T-helper 2 cell (primary cell): ENCODE measurements at places on chromosomes 12 and 14.
A peak's percentile ranks its signal among the peaks of the same experiment; 100 is the strongest.

DNA sequence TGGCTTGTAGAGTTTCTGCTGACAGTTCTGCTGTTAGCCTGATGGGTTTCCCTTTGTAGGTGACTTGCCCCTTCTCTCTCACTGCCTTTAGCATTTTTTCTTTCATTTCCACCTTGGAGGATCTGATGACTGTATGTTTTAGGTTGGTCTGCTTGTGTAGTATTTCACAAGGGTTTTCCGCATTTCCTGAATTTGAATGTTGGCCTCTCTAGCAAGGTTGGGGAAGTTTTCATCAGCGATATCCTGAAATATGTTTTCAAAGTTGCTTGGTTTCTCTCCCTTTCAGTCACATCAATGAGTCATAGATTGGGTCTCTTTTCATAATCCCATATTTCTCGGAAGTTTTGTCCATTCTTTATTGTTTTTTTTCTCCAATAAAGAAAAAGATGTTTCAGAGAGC lies 11.4 kb downstream of the NOPCHAP1 start:
- no peak for DNase-seq

DNA sequence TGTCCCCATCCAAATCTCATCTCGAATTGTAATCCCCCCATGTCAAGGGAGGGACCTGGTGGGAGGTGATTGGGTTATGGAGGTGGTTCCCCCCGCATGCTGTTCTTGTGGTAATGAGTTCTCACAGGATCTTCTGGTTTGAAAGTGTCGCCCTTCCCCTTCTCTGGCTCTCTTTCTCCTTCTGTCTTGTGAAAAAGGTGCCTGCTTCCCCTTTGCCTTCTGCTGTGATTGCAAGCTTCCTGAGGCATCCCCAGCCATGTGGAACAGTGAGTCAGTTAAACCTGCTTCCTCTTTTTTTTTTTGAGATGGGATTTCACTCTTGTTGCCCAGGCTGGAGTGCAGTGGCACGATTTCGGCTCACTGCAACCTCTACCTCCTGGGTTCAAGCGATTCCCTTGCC lies 104.0 kb downstream of the CCDC91 start:
- no peak for DNase-seq

DNA sequence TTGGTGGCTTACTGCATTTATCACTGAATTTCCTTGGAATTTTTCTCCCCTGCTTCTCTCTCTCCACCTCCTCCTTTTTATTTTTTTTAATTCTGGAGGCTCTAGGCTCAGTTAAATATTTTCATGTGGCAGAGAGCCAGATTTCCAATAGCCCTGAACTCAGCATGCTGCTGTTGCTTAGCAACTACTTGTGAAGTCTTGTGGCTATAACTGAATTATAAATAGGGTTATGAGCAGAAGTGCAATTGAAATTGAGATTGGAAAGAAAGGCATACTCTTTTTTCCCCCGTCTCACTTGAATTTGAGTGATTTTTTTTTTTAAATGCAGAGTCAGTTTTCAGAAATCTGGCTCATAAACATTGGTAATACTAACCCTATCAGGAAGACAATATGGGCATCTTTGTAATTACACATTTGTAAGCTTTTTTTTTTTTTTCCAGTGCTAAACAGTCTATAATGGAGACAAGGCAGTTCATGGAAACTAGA lies 38.3 kb downstream of the ATF7IP start:
- DNase-seq: no peak

- DNase-seq: peak; percentile 40
These were observed 6.0 kb upstream of the UBC start for GRCh38 chr12:124920353-124920935.

GRCh38 chr12:96258104-96258961 lies 64.2 kb downstream of the ELK3 start:
- DNase-seq: no peak

- no peak for DNase-seq
These were observed 35.7 kb downstream of the SSH1 start for GRCh38 chr12:108821407-108822397.

GRCh38 chr12:67827820-67828383 lies 161.3 kb upstream of the IFNG-AS1 start:
- DNase-seq: no peak

- DNase-seq: peak; percentile 57
These were observed at the start of gene CD4 for GRCh38 chr12:6788972-6789924. CD4 (plus strand) TSS chr12:6789528; CDS start chr12:6800139, 10,611 bp downstream.

GRCh38 chr12:58443273-58443980 lies 476.9 kb downstream of the LRIG3 start:
- DNase-seq: no peak

DNA sequence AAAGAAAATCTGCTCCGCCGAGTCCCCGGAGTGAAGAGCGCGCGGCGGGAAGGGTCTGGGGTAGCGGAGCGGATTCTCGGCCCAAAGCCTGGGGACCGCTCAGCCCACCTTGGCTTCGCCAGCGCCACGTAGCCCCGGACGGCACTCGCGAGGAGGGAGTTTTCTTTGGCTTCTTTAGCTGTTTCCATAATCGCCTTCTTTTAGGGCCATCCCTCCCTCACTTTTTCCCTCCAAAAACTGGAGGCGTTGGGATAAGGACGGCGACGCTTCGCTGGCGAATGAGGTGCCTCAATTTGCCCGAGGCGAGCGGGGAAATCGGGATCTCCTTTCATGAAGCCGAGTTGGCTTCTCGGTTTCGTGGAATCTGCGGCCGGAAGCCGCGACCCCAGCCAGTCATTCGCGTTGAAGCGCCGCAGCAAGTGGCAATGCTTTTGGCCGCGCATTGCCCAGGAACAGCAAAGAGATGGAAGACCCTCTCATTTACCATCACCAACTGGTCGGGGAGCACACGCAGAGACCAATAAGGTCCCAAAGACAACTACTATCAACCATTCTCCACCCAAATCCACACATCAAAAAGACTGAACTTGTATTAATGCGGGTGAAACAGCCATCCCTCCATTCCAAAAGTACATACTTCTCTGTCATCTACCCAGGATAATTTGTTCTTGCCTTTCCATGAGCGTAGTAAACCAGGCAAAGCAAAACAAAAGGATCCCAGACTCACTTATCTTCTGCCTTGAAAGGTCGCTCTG lies 8.4 kb upstream of the SIX1 start:
- no peak for DNase-seq

- DNase-seq: no peak
These were observed 84.7 kb upstream of the STRN3 start for GRCh38 chr14:31110872-31111271.

GRCh38 chr12:49334226-49334625 lies 2.8 kb downstream of the C1QL4 start:
- no peak for DNase-seq

- DNase-seq: no peak
These were observed 9.6 kb downstream of the PTPN6 start for GRCh38 chr12:6960593-6961277.

DNA sequence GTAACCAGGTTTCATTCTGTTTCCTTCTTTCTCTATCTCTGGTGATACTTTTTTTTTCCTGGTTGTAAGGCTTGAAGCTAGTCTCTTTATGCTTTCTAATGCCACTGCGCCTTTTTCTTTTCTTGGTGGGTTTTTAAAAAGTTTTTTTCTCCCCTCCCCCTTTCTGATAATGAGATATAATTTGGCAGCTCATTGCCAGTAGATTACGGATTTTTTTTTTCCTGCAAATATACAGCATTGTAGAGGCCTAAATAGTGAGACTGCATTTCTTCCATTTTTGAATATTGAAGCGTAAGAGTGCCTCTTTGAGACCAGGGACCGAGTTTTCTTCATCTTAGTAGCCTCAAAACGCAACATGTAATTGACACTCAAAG lies 1.1 kb downstream of the PAPOLA start:
- DNase-seq: no peak

GRCh38 chr14:101508948-101509729 lies 52.2 kb upstream of the DIO3 start:
- no peak for DNase-seq

GRCh38 chr12:122003651-122004611 lies 17.8 kb upstream of the BCL7A start:
- DNase-seq: no peak

GRCh38 chr12:13981990-13982389 lies 588 bp upstream of the GRIN2B start:
- DNase-seq: no peak

GRCh38 chr14:102620413-102620812 lies 28.0 kb downstream of the RCOR1 start:
- no peak for DNase-seq

- no peak for DNase-seq
These were observed at the start of gene PPP1R36 for GRCh38 chr14:64549791-64550620. PPP1R36 (plus strand) TSS chr14:64549961; CDS start chr14:64549998, 37 bp downstream.

GRCh38 chr14:85878874-85879273 lies 348.9 kb downstream of the FLRT2 start:
- DNase-seq: no peak

GRCh38 chr14:39015360-39015961 lies 87.6 kb downstream of the SEC23A start:
- no peak for DNase-seq

- no peak for DNase-seq
These were observed 793.7 kb downstream of the RPS29 start for GRCh38 chr14:48792376-48793024.

DNA sequence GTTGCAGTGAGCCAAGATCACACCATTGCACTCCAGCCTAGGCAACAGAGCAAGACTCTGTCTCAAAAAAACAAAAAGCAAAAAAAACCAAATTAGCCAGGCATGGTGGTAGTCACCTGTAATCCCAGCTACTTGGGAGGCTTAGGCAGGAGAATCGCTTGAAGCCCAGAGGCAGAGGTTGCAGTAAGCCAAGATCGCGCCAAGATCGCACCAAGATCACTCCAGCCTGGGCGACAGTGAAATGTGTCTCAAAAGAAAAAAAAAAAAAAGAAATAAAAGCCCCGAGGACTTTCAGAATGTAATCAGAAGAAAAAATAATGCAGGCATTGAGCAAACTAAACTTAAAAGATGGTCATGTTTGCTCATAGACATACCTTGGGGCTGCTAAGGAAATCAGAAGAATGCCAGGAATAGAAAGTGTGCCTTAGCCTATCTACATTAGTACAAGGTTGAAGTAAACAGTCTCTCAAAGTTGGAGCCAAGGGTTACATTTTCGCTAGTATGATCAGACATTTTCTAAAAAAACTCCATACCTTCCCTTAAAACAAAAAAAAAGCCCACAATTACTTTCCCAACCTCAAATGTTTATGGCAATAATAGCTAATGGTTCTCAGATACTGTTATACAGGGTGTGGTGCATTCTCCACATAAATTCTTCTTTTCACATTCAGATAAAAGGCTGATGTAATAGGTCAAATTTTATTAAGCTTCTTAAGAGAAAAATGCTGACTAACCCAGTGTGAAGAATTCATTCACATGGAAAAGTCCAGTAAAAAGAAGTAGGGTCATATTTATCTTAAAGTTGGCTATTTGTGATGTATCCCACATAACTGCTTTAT lies 15.8 kb downstream of the DTD2 start:
- DNase-seq: no peak

GRCh38 chr12:45973526-45973925 lies 16.8 kb downstream of the SCAF11 start:
- no peak for DNase-seq

DNA sequence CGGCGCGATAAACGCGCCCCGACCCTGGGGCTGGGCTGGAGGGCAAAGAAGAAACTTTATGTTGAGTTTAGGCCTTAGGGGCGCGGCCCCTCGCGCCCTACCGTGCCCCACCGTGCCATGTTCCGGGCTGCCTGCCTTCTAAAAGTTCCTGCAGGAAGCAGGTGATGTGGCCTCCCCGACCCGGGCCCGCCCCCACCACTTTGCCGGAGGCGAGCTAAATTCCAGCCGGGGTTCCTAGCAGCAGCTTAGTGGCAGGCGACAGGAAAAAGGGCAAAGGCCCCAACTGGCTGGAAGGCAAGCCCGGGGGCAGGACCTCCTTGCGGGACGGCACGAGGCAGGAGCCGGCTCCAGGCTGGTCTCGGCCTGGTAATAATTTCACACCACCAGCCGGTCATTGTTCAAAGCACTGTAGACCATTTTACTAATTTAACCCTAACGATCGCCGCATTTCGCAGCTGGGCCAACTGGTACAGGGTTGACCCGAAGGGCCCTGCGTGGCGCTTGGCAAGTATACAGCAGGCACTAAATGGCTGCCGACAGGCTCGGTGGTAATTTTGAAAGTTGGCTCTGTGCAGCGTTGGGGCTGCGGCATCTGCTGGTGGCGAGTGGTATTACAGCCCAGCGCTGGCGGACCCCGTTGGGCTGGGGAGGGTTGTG lies 895 bp upstream of the CCDC88C start:
- DNase-seq: peak; percentile 74

- no peak for DNase-seq
These were observed at the start of gene ADCY4 for GRCh38 chr14:24334431-24335291. ADCY4 (minus strand) TSS chr14:24335071; CDS start chr14:24334652, 419 bp downstream.

DNA sequence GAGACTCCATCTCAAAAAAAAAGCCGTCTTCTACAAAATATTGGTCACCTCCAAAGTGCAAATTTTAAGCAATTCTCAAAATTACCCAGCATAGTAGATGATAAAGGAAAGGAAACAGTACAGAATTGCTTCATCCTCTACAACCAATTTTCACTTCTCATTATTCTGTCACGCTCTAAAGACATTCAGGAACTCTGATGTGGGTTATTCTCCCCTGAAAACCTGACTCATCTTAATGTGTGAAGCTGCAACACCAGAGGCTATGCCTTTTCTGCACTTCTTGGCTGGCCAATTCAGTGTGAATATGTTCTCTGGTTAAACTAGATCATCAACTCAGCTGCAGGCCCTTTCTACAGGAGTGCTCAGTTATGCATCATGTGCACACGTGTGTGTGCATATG lies 11.0 kb downstream of the PTGER2 start:
- no peak for DNase-seq

GRCh38 chr12:16833376-16834015 lies 227.5 kb upstream of the LMO3 start:
- DNase-seq: no peak

DNA sequence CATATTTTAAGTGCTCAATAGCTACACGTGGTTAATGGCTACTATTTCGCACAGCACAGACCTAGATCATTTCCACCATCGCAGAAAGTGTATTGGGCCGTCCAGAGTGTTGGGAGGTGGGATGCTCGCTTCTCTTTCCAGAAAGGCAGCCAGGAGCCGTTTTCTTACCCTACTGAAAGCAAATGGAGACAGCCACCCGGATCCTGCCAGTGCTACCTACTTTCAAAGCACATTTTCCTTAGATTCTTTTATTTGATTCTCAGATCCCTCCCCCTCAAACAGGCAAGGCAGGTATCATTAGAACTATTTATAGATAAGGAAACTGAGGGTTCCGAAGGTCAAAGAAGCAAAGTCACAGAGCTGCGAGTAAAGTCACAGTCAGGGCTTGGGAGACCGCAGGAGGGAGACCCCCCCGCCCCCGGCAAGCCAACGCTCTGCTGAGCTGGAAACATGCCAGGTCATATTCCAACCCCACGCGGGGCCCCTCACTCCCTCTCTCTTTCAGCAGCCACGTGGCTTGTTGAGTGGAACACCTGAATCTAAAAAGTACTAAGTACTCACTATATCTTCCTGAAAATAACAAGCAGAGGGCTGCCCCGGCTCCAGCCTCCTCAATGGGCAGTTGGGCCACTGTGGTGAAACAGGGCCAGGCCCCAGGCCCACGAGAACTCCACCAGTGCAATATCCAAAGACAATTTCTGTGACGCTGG lies 36.2 kb downstream of the PRIMA1 start:
- no peak for DNase-seq
